ENCODE measurements at places on chromosomes 4 and X. TPM values are rescaled to one million over a fixed set of nuclear protein-coding genes. Genes with fewer than 3 reads are reported as not detected.

Gene CXCL6
- total RNA-seq, result 0.22 TPM

Gene FLNA
- total RNA-seq, result 347 TPM

Gene RRH
- 0.22 TPM for total RNA-seq

DNA sequence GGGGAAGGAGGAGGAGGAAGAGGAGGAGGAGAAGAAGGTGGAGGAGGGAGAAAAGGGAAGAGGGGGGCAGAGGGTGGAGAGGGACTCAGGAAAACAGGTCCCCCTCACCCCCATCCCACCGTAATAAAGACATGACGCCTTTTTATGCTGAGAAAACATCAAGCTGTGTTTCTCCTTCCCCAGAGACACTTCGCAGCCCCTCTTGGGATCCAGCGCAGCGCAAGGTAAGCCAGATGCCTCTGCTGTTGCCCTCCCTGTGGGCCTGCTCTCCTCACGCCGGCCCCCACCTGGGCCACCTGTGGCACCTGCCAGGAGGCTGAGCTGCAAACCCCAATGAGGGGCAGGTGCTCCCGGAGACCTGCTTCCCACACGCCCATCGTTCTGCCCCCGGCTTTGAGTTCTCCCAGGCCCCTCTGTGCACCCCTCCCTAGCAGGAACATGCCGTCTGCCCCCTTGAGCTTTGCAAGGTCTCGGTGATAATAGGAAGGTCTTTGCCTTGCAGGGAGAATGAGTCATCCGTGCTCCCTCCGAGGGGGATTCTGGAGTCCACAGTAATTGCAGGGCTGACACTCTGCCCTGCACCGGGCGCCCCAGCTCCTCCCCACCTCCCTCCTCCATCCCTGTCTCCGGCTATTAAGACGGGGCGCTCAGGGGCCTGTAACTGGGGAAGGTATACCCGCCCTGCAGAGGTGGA is 45.3 kb upstream of the SHOX start:
- no peak for DNase-seq

DNA sequence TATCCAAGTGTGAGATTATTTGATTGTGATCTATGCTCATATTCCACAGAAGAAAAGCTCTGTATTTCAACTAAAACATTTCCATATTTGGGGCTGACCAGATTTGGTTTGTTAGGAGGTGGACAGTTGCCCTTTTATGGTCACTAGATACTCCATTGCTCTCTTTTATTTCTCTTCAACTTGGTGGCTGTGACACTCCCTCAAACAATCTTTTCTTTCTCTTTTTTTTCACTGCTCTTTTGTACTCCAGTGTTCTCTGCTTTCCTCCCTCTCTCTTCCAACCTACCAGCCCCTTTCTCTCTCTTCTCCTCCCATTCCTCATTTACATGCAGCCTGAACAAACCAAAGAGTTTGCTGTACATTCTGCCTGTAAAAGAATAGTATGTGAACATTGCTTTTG is 48.8 kb downstream of the RBPJ start:
- DNase-seq, result no peak

DNA sequence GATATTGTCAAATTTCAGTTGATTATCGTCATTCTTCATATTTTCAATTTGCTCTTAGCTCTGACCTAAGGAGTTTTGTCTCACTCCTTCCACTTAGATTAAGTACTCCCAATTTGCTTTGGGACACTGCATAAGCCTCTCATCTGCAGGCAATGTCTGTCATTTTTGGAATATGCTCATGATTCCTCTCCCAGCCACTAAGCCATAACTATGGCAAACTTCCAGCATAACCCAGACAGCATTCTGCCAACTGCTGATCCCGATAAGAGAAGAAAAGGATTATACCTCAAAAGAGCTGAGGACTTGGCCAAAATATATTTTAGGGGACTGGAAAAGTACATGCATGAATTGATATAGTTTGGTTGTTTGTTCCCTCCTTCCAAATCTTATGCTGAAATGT is 444.4 kb downstream of the GABRG1 start:
- no peak for DNase-seq

DNA sequence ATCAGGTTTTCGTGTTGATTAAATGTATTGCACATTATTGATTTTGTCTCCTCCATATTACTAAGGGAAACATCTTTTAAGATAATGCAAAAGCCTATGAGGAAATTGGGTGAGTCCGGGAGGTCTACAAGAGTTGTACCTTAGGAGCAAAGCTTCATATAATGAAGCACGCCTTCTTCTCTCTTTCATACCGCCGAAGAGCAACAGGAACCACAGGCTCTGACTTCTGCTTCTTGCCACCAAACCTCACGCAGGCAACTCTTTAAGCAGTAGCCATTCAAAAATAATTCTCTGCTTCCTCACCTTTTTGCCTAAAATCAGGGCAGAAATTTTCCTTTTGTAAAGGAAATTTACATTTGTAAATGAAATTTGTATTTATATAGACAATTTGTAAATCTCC is 139.6 kb downstream of the SPRY1 start:
- DNase-seq, result no peak

GRCh38 chr4:182048871-182049270 is 194.3 kb upstream of the TENM3 start:
- DNase-seq, result no peak

- DNase-seq, result no peak
These were observed 37.5 kb upstream of the TMEM33 start for GRCh38 chr4:41897698-41898097.

- no peak for DNase-seq
These were observed 381.5 kb upstream of the GALNT7 start for GRCh38 chr4:172787111-172787510.

DNA sequence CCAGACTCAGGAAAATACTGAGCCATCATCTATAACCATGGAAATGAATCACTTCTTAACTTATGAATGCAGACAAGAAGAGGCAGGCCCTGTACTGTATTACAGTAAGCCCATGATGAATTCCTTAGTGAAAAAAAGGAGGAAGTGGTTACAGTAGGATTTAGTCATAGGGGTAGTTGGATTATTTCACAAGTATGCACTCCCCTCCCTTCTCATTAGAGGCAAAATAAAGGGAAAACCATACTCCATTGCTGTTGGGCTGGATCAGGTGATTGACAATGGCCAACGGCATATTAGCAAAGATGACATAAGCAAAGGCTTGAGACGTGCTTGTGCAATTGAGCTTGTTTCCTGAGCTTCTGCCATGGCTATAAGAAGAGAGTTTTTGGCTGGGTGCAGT is 181.1 kb upstream of the PRPS2 start:
- no peak for DNase-seq
